Large intestine (tissue), 12 donors: ENCODE measurements at places on chromosomes 7 and 10.

DNA sequence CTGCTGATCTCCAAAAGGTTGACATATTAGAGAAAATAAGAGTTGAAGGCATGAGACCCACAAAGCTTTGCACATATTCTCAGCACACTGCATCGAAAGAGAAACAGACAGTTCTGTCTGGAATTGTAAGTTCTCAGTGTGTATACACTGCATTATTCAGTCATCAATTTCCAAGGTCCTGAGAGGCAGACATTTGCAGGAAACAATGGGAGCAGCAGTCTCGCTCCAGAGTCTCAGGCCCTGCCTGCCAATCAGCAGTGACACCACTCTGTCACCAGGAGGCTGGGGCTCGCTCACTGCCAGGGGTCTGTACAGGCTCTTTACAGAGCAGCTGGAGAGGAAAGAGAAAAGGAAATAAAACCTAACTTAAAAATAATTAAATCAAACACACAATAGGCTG, 36.3 kb downstream of the JAZF1 start:
- no peak for DNase-seq

DNA sequence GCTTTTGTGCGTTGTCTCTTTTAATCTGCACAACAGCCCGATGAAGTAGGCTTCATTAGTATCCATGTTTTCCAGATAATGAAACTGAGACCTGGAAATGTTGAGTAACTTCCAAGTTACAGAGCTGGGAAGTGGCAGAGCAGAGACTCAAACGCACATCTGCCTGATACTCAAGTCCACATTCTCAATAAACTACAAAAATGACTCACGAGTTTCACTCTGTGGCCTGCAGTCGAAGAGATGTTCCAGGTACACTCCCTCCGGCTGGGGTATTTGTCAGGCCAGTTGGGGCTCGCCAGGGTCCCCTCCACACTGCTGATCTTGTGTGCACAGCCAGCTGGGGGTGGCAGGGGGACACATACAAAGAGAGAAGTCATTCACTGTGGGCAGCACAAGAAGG, 17.7 kb upstream of the OPALIN start:
- no peak for DNase-seq

DNA sequence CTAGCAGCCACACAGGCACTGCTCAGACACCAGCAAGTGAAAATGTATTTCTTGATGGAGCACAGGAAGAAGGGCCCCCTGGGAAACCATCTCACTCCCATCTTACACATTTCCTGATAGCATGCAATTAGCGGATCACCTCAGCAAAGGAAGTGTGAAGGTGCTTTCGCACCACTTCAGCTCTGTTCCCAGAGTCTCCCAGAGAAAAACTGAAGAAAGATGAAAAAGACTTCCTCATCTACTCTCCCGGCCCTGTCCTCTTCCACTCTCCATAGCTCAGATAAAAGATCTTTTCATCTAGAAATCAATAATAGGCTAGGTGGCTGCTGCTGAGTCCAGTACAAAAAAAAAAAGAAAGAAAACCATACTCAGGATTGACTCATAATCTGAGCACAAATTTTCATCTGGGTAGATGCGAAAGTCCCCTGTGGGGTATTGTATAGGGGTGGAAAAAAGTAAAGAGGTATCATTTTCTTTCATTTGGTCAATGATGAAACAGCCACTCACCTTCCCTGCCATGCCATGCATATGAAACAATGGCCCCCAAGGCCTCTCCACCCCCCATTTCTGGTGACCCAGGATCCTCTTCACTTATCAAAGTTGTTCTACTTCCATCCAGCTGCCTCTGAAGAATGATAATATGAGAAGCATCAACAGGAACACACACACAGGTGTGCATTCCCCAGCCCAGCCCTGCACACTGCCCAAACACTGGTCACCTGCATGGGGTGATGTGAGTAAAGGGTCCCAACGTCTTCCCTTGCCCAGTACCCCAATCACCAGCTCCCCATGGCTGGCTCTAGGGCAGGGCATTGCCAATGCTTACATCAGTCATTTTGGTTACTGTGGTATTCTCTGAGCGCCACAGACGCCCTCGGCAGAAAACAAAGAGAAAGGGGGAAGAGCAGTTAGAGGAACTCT, 48.8 kb upstream of the DGKI start:
- DNase-seq, result no peak

- DNase-seq, result no peak
Measured at GRCh38 chr7:81873559-81873958, 103.7 kb upstream of the HGF start.

- DNase-seq, result peak; percentile 31
Measured at GRCh38 chr10:102467971-102468438, 16.7 kb upstream of the C10orf95 start.

DNA sequence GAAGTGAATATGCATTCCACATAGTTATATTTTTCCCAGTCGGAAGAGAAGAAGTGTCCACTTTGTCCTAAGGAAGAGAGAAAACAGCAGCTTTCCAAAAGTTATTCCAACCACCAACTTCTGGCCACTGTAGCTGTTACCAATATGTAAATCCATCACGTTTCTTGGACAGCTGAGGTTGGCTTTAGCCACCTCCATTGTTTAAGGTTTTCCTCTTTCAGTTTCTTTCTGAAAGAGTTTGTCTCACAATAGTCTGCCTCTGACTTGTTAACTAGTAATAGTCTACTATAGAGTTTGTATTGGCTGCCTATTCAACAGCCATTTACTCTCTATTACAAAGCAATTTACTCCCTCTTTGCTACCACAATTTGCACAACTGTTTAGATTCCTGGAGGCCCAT, 457.6 kb upstream of the LRRN3 start:
- no peak for DNase-seq
